ENCODE measurements at places on chromosomes 13 and 19. TPM values are rescaled to one million over a fixed set of nuclear protein-coding genes. Genes with fewer than 3 reads are reported as not detected.

Gene FCHO1
- total RNA-seq: 1.3 TPM

Gene LGALS14
- total RNA-seq: not detected

Gene AMH
- 0.18 TPM for total RNA-seq

Gene ELANE
- not detected for total RNA-seq

Gene ZNF69
- total RNA-seq: 35.5 TPM

Gene SULT2B1
- not detected for total RNA-seq

Gene NRTN
- 3.2 TPM for total RNA-seq

Gene VSIG10L
- total RNA-seq: 1.8 TPM

Gene PINLYP
- not detected for total RNA-seq

GRCh38 chr13:40318366-40318765 lies 348.1 kb downstream of the FOXO1 start:
- no peak overlapping the region for H3K27ac ChIP-seq
- H3K4me1 ChIP-seq: peaks cover 59% of the 10 kb centered on the region
- H3K4me3 ChIP-seq: no peak overlapping the region
- DNase-seq: no peak
- no peaks in the 10 kb centered on the region for H3K36me3 ChIP-seq

DNA sequence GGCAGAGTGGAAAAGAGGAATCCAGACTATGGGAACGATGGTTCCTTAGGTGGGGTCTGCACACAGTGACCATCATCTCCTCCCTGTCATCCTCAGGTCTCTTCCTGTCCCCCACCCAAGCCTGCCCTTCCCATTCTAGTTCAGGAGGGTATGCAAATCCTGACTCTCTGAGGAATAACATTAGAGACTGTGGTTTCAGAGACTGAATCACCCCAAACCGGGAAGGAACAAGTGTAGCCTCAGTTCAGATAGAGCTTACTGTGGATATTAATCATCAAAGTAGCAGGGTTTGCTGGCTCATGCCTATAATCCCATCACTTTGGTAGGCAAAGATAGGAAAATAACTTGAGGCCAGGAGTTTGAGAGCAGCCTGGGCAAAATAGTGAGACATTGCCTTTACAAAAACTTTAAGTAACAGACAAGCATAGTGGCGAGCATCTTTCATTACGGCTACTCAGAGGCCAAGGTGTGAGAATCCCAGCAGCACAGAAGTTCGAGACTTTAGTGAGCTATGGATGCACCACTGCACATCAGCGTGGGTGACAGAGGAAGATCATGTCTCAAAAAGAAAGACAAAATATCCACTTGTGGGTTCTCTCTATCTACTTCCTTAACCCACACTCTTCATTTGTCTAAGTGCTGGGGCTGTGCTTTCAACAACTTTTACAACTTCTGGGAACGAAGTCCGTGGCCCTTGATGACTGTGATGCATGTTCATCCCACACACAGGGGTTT lies 19.3 kb upstream of the LGALS13 start:
- no peak overlapping the region for H3K27ac ChIP-seq
- H3K4me3 ChIP-seq: no peak overlapping the region
- H3K36me3 ChIP-seq: no peaks in the 10 kb centered on the region
- H3K4me1 ChIP-seq: no peaks in the 10 kb centered on the region

- no peak overlapping the region for H3K27ac ChIP-seq
- H3K4me1 ChIP-seq: no peaks in the 10 kb centered on the region
- peak; percentile 32 for DNase-seq
Observed at GRCh38 chr19:37329686-37330085, 41.2 kb upstream of the ZNF527 start.

GRCh38 chr13:20673715-20674114 lies 29.8 kb upstream of the IL17D start:
- no peak for DNase-seq
- no peak overlapping the region for H3K27ac ChIP-seq
- no peaks in the 10 kb centered on the region for H3K36me3 ChIP-seq
- H3K4me3 ChIP-seq: no peak overlapping the region

DNA sequence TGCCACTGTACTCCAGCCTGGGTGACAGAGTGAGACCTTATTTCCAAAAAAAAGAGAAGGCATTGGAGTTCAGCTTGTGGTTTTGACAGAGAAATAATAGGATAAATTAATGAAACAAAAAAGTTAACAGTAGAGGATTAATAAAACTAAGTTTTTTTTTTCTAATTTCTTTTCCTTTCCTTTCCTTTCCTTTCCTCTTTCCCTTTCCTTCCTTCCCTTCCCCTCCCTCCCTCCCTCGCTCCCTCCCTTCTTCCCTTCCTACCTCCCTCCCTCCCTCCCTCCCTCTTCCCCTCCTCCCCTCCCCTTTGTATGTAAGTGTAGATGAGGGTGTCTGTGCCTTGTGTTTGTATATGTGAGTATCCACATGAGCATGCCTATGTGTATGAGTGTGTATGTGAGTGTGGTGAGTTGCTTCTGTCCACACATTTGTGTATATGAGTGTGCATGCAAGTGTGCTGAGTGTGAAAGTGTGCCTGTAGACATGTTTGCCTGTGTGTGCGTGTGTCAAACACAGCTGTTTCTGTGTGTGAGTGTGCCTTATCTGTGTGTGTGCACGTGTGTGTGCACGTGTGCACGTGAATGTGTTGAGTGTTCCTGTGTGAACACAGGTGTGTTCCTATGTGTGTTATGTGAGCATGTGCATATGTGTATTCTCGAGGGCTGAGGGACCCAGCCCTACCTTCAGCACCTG lies 12.5 kb upstream of the MZF1 start:
- DNase-seq: no peak
- H3K27me3 ChIP-seq: no peaks in the 10 kb centered on the region
- H3K36me3 ChIP-seq: peaks cover 13% of the 10 kb centered on the region
- H3K4me1 ChIP-seq: no peaks in the 10 kb centered on the region
- H3K27ac ChIP-seq: no peak overlapping the region

DNA sequence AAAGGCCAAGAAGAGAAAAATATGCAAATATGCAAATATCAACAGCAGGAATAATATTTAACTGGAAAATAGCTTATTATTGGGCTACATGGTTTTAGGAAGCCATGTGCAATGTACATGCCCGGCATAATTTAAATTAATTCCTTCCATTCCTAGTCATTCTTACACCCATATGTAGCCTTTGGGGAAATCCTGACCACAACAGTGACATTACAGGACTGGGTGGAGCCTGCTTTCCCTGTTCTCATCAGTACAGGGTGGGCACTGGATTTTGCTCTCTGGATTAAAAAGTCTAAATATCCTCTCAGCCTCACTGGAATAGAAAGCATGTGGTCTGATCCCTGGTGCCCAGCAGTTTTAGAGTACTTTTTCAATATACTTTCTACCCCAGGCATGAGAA lies 198.2 kb downstream of the DNAJC15 start:
- H3K27me3 ChIP-seq: no peaks in the 10 kb centered on the region
- H3K36me3 ChIP-seq: no peaks in the 10 kb centered on the region
- no peak overlapping the region for H3K4me3 ChIP-seq

DNA sequence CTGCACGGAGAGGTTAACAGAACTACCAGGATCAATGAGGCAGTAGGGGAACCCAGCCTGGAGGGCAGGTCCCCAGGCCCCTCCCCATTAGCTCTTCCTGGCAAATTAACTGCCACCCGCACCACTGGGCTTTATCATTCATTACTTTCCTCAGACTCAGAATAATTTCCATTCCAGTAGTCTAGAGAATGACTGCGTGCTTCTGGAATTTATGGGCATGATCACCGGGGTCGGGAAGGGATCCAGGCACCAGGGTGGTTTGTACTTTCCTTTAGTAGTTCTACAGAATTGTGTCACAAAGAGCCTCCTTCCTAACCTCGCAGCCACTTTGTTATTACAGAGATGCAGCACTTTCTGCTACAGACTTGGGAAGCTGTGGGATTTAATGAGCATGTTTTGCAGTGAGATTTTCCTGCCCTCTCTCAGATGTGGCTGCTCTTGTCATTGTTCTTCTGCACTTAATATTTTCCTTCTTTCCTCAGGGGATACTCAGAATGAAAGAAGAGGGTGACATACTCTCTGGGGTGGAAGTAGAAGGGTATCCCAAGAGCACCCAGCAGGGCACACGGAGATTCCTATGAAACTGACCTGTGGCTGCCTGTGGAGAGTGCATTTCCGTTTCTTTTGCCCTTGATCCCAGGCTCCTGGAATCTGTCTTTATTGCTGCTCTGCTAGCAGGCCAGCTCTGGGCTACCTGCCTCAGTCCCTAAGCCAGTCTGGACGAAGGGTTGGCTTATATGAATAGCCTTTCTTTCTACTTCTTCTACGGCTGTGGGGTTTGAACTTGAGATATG lies 285.0 kb upstream of the SLC10A2 start:
- no peak overlapping the region for H3K27ac ChIP-seq
- H3K4me3 ChIP-seq: no peak overlapping the region
- H3K4me1 ChIP-seq: no peaks in the 10 kb centered on the region
- no peak for DNase-seq

GRCh38 chr19:35136977-35137702 lies 1.5 kb upstream of the FXYD1 start:
- peak overlapping the region; percentile 59 for H3K27ac ChIP-seq
- DNase-seq: peak; percentile 68
- peak overlapping the region; percentile 24 for H3K4me3 ChIP-seq

GRCh38 chr13:98643479-98643878 lies 66.6 kb upstream of the STK24 start:
- H3K4me3 ChIP-seq: no peak overlapping the region
- H3K27ac ChIP-seq: no peak overlapping the region
- DNase-seq: no peak
- no peaks in the 10 kb centered on the region for H3K36me3 ChIP-seq
- H3K27me3 ChIP-seq: no peaks in the 10 kb centered on the region
- peaks cover 16% of the 10 kb centered on the region for H3K4me1 ChIP-seq

GRCh38 chr19:20503476-20503875 lies 62.1 kb downstream of the ZNF737 start:
- DNase-seq: no peak
- no peak overlapping the region for H3K4me3 ChIP-seq
- no peaks in the 10 kb centered on the region for H3K27me3 ChIP-seq
- H3K27ac ChIP-seq: no peak overlapping the region

DNA sequence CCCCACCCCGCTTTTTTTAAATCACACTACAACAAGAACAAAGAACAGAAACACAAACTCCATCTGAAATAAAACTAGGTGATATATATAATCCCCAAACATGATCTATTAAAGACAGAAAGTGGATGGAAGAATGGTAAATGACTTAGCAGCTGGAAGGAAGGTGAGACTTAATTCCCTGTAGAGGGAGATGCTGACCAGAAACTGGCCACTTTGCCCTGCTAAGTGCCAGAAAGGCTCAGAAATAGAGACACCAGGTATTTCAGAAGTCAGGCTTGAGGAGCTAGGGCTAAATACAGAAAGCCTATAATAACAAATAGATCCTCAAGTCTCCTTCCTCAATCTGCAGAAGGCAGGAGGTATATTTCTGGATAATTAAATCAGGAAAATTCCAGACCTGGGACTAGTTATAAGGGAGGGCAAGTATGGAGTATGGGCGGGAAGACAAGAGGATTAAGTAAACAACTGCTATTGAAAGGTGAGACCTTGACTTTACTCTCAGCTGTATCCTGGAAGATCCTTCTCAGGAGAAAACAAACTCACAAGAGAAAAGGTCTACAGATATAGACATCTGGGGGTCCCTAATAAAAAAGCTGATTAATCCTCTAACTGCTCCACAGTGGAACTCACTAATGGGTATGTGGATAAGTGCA lies 32.2 kb downstream of the MTRF1 start:
- H3K4me3 ChIP-seq: no peak overlapping the region
- no peaks in the 10 kb centered on the region for H3K27me3 ChIP-seq
- peak overlapping the region; percentile 7 for H3K27ac ChIP-seq
- peaks cover 16% of the 10 kb centered on the region for H3K4me1 ChIP-seq
- no peak for DNase-seq

GRCh38 chr19:28074773-28075172 lies 1138.2 kb downstream of the UQCRFS1 start:
- H3K4me1 ChIP-seq: no peaks in the 10 kb centered on the region
- no peak overlapping the region for H3K4me3 ChIP-seq
- DNase-seq: no peak
- no peak overlapping the region for H3K27ac ChIP-seq
- no peaks in the 10 kb centered on the region for H3K36me3 ChIP-seq

- H3K4me1 ChIP-seq: peaks cover 72% of the 10 kb centered on the region
- DNase-seq: no peak
- peaks cover 3% of the 10 kb centered on the region for H3K36me3 ChIP-seq
- peak overlapping the region; percentile 24 for H3K27ac ChIP-seq
- no peaks in the 10 kb centered on the region for H3K27me3 ChIP-seq
Observed at GRCh38 chr13:51665456-51665855, 81.2 kb downstream of the WDFY2 start.

DNA sequence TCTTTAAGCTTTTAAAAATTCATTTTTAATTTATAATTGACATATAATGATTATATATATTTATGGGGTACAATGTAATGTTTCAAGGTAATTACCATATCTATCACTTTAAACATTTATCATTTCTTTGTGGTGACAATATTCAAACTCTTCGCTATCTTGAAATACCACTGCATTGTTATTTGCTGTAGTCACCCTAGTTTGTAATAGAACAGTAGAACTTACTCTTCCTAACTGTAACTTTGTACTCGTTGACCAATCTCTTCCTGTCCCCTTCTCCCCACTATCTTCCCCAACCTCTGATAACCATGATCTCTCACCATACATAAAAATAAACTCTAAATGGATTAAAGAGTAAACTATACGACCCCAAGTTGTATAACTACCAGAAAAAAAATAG lies 20.4 kb downstream of the COG6 start:
- no peak for DNase-seq
- no peak overlapping the region for H3K27ac ChIP-seq
- no peaks in the 10 kb centered on the region for H3K27me3 ChIP-seq
- no peaks in the 10 kb centered on the region for H3K4me1 ChIP-seq

DNA sequence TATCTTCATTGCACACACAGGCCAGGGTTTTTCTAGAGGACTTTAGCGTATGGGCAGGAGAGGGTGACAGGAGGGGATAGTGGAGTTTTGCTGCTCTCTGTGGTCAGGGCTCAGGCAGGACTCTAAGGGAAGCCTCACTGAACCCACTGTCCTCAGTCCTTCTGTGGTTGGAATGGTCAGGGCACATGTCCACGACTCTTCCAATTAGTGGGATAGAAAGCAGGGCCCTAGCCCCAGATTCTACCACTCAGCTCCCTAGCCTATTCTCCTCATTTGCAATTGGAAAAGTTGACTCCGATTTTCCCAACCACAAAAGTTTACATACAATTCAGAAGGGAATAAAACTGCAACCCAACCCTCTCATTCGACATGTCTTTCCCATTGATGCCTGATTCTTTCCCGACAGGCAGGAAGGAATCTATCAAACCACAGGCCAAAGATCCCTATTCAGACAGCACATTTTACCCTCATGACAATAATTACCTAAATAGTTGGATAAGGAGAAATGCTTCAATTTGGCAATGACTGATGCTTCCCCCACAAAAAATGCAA lies 38.2 kb downstream of the TGDS start:
- H3K27me3 ChIP-seq: no peaks in the 10 kb centered on the region
- H3K27ac ChIP-seq: no peak overlapping the region
- H3K4me1 ChIP-seq: peaks cover 11% of the 10 kb centered on the region
- H3K4me3 ChIP-seq: no peak overlapping the region

- H3K36me3 ChIP-seq: no peaks in the 10 kb centered on the region
- H3K27me3 ChIP-seq: no peaks in the 10 kb centered on the region
- no peak for DNase-seq
- H3K4me3 ChIP-seq: no peak overlapping the region
- no peak overlapping the region for H3K27ac ChIP-seq
- no peaks in the 10 kb centered on the region for H3K4me1 ChIP-seq
Observed at GRCh38 chr13:66200555-66200954, 1029.6 kb downstream of the PCDH9 start.

GRCh38 chr13:113048766-113049165 lies 56.8 kb upstream of the F7 start:
- H3K36me3 ChIP-seq: peaks cover 54% of the 10 kb centered on the region
- no peak for DNase-seq
- no peaks in the 10 kb centered on the region for H3K27me3 ChIP-seq
- H3K4me3 ChIP-seq: no peak overlapping the region

GRCh38 chr19:355134-355533 lies 10.5 kb upstream of the MIER2 start:
- H3K4me3 ChIP-seq: no peak overlapping the region
- H3K36me3 ChIP-seq: no peaks in the 10 kb centered on the region
- H3K27ac ChIP-seq: no peak overlapping the region
- DNase-seq: no peak
- 0 out of 2 replicates have a peak, but pooled peaks cover 6% of the 10 kb centered on the region for H3K4me1 ChIP-seq
